ENCODE measurements at places on chromosomes 13 and 19.

DNA sequence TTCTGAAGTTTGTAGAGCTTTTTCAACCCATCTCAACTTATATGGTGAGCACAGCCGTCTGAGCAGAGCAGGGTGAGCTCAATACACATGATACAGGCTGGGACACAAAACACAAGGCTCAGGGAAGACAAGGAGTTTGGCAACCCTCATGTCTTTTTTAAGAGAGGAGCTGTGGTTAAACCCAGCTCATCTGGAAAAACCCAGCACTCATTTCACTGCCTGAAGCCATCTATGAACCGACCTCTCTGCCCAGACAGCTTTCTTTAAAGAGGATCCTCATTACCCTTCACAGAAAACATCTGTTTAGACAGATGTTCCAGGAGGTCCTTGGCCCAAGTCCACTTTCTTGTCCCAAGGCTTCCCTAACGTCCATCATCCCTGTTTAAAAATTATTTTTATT, 170.0 kb upstream of the TSHZ3 start:
- DNase-seq = no peak

DNA sequence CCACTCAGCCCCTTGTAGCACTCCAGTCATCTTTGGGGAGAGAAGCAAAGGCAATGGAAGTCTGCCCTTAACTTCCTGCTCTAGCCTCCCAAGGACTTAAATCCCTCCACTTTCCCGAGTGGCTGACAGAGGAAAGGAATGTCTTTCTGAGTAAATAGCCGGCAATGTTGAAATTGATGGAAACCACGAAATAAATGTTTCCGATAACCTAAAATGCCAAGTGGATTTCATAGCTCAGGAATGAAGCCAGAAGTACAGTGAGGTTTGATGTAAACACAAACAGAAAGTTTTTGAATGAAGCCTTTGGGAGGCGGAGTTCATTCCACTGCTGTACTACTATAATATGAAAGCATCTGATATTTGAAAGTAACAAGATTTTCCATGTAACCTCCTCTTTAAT, 14.0 kb upstream of the TBC1D4 start:
- no peak for DNase-seq

DNA sequence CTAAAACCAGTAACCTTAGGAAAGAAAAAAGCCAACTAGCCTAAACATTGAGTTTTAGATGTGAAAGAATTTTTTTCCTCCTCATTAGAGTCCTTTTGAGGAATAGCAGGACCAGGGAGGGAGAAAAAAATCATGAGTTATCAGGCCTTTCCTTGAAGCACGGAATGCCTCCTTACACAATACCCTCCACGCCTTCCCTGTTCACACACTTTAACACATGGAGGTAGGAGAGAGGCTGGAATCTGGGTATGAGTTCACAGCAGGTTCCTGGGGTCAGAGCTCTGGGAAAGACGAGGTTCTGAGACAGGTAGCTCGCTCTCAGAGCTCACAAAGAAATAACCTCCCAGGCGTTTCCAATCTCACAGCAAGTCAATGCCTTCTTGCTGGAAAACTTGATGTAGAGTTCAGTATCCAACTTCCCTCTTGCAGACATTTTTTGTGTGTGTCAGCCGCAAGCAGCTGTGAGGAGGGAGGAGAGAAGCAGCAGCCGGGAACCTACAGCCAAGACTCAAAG, 716 bp downstream of the ZNF573 start:
- DNase-seq = no peak

DNA sequence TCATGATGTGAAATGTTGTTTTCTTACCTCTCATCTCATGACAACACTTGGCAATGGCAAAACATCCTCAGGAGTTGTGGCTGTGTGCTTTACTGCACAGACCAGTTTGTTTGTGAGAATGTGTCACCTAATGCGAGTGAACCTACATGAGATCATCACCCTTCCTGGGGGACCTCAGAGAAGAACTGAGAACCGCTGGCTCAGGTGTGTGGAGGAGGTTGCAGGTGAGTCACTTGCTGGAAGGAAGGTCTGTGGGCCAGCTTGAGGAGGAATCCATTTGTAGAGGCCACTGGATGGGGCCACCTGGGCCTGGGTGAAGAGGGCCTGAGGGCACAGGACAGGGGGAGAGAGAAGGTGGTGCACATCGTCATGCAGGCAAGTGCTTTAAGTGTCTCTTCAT, 3.0 kb upstream of the CEACAM1 start:
- DNase-seq = no peak

GRCh38 chr19:47284324-47284899, 9.7 kb downstream of the INAFM1 start:
- peak; percentile 72 for DNase-seq

GRCh38 chr19:58037927-58038687, 4.3 kb downstream of the ZSCAN1 start:
- DNase-seq = no peak

DNA sequence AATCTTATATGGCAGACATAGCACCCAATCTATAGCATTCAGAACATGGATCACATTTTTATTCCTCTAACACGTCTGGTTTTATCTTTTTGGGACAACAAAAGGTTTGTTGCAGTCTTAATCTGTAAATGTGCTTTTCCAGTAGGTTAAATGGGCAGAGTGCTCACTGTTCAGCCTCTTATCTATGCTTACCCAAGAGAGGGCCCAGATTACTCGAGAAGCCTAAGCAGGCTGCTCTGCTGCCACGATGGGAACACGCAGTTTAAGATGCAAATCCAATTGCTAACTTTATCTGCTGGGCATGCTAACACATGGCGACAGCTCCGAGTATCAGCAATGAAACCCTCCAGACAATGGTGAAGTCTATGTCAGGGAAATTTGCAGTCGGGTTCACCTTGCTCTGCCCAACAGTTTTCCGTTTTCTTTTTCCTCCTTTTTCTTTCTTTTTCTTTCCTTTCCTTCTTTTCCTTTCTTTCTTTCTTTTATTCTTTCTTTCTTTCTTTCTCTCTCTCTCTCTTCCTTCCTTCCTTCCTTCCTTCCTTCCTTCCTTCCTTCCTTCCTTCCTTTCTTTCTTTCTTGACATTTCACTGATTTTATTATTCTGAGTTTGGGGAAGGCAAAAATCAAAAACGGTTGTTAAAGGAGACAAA, 115.3 kb downstream of the RBM26 start:
- no peak for DNase-seq

- no peak for DNase-seq
Observed at GRCh38 chr19:46890423-46891170, 29.8 kb downstream of the ARHGAP35 start.

- DNase-seq = peak; percentile 60
Observed at GRCh38 chr19:35718345-35719041, 690 bp downstream of the KMT2B start.

- no peak for DNase-seq
Observed at GRCh38 chr19:1762243-1763117, 9.2 kb downstream of the ONECUT3 start.

- DNase-seq = no peak
Observed at GRCh38 chr19:50008532-50008931, 16.6 kb downstream of the VRK3 start.

GRCh38 chr13:21637296-21637695, 33.3 kb upstream of the MICU2 start:
- peak; percentile 21 for DNase-seq

GRCh38 chr19:861756-862580, 2.5 kb downstream of the CFD start:
- DNase-seq = peak; percentile 62

- peak; percentile 54 for DNase-seq
Observed at GRCh38 chr19:610801-611480, 21.3 kb downstream of the HCN2 start.

- peak; percentile 24 for DNase-seq
Observed at GRCh38 chr19:29260477-29261317, 47.7 kb upstream of the UQCRFS1 start.

DNA sequence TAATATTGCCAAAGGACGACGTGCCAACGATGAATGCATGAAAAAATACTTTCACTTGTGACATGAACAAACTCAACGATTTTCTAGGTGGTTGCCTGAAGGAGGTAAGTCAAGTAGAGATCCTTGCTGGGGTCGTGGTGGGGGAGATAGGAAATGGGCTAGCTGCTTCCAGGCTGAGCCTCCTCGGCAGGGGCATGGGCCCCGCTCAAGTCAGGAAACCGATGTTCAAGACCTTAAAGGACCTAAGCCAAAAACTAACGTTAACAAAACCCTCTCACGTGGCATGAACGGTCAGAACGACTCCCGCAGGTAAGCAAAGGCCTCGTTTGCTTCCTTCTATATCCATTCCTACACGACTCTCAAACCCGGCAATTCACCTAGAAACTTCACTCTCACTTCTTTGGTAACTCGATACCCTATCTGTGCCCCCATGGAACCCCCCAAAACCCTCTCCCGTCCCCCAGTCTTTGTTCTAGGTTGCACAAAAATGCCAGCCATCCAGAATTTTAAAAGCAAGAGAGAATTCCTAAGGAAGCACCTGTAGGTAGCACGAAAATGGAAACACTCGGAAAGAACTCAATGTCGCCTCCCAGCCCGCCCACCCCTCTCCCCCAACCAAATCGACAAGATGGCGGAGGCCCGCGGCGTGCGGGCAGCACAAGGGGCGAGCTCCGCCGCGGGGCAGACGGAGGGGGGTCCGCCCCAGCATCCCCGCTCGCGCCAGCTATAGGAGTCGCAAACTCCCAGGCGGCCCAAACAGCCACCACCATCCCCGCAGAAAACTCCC, 13.6 kb downstream of the ACP4 start:
- peak; percentile 52 for DNase-seq

- DNase-seq = no peak
Observed at GRCh38 chr13:45240143-45240542, 39.3 kb upstream of the KCTD4 start.

DNA sequence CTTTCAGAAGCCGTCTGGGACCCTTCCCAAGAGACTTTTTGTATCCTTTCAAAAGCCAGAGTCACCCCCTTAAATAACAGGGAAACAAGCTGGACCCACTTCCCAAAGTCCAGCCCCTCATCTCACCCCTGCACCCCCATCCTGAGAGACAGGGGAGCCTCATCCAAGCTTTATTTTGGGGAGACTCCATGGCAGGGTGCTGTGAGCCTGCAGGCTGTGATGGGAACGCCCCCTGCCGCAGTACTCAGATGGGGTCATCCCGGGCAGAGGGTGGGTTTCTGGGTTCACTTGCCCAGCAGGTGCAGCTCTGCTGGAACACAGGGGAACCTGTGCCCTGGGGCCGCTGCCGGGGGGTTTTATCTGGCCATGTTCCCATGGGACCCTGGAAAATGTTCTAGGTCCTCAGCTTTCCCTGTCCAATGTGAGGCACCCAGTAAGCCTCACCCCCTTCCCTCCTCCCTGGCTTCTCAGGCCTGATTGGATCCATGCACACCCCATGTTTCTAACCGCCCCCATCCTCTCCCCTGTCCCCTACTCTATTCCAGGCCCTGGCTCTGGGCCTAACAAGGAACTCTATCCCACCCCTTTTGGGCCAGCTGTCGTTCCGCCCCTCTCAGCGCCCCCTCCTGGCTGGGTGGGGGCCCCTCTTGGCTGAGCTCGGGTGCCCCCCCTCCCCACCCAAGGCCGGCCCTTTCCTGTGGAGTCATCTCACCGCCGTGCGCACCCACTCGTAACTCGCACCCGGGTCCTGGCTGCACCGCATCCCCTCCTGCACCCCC, 1.0 kb downstream of the HIF3A start:
- DNase-seq = no peak

DNA sequence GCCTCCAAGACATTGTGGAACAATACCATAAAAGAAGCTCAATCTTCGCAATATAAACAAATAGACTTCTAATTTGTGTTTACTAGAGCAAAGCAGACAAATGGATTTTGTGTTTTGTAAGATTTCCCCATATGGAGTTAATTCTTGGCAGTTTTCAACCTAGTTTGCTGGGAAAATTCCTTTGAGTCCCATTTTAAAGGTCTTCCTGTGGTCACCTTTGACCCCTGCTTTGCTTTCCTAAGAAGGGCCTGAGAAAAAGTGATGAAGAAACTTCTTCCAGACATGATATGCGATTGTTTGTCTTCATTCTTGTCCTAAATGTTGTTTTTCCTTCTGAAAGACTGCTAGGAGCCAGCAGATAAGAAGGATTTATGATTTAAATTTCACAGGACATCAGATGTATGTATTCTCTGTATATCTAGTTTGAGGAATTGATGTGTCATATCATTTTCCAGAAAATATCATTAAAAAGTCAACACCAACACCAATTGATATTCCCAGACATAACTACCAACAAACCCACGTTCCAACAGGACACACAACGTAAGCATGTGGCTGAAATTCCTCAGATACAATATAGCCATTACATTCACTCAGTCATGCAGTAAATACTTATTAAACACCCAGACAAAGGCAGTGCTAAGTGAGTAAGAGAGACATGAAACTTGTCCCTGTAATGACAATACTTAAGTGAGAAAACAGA, 276.4 kb downstream of the LHFPL6 start:
- no peak for DNase-seq

DNA sequence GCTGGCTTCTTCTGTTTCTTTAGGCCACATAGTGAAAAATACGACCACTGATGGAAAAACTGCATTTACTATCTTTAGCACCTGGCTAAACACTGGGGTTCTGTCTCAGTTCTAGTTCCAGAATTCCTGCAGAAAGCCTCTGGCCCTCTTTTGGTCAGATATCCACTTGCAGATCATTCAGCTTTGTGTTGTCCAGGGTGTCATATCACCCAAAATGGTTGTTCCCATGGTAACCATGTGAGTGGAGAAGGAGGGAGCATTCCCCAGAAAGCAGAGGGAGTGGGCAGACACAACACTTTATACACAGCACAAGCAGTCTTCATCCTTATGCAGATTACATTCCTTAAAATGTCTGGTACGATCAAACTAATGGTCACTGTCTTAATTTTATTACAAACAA, 73.5 kb downstream of the CAB39L start:
- DNase-seq = no peak

- DNase-seq = no peak
Observed at GRCh38 chr13:99285432-99286182, 21.6 kb downstream of the GPR183 start.

GRCh38 chr19:43507880-43508279, 3.3 kb upstream of the PHLDB3 start:
- DNase-seq = no peak

DNA sequence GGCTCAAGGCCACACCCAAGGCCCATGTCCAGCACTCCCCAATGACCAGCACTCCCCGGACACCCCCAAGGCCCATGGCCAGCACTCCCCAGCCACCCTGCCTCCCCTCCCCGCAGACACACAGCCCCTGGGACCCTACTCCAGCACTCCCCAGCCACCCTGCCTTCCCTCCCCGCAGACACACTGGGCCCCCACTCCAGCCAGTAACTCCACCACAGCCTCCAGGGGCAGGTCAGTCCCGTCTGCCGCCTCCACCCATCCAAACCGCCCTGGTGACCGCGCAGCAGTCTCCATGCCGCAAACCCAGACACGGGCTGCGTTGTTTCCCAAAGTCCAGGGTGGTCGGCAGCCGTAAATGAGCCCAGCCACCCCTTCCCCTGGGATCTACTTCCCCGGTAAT, 70.7 kb downstream of the SPACA7 start:
- no peak for DNase-seq

GRCh38 chr13:60227158-60227557, 63.4 kb upstream of the DIAPH3 start:
- DNase-seq = no peak

DNA sequence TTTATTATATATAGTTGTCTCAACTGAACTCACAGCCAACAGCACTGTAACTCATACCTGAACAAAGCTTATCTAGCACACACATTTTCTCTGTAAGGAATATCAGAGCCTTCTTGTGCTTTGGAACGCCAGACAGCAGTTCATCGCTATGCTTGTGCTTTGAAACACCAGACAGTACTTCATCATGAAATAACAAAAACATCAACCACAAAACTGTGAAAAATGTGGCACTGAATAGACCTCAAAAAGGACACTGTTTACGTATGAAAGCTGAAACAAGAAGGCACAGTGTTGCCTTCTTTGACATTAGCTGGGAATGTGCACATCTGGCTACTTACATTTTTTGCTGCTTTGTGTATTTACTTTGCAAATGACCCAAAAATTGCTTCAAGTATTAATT, 160.2 kb downstream of the PDS5B start:
- no peak for DNase-seq

- DNase-seq = no peak
Observed at GRCh38 chr13:38535261-38535660, 151.6 kb upstream of the FREM2 start.

Data from stimulated activated CD4-positive, alpha-beta T cell treated with anti-CD3 and anti-CD28 coated beads, Interleukin-4, amount 100 ng/mL, for 24 hours (primary cell).